ENCODE measurements at places on chromosomes 12 and 14.

DNA sequence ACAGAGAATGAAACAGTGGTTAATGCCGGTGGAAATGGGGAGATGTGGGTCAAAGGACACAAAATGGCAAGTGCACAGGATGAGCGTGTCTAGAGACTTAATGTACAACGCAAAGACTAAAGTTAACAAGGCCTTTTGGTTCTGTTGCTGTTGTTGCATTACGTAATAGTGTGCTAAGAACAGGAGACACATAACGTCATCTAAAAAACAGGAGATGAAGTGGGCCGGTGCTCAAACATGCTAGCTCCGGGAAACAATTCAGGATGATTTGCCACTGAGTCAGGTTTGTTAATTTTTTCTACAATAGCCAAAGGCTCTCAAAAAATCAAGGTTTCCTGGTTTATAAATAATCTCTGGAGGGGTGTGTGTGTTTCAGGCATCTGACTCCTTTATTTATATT lies 55.5 kb downstream of the ETV6 start:
- H3K4me1 ChIP-seq = peaks cover 32% of the 10 kb centered on the region
- DNase-seq = no peak
- H3K36me3 ChIP-seq = peaks cover 14% of the 10 kb centered on the region
- no peak overlapping the region for H3K4me3 ChIP-seq

GRCh38 chr14:22221508-22221907 lies 367.5 kb downstream of the DAD1 start:
- H3K4me3 ChIP-seq = no peak overlapping the region
- peaks cover 15% of the 10 kb centered on the region for H3K27me3 ChIP-seq
- H3K36me3 ChIP-seq = no peaks in the 10 kb centered on the region
- peaks cover 19% of the 10 kb centered on the region for H3K4me1 ChIP-seq
- DNase-seq = no peak

GRCh38 chr12:66531766-66532165 lies 147.1 kb downstream of the GRIP1 start:
- H3K27me3 ChIP-seq = no peaks in the 10 kb centered on the region
- H3K27ac ChIP-seq = no peak overlapping the region
- H3K4me3 ChIP-seq = no peak overlapping the region
- DNase-seq = no peak
- no peaks in the 10 kb centered on the region for H3K4me1 ChIP-seq
- H3K36me3 ChIP-seq = no peaks in the 10 kb centered on the region

- DNase-seq = no peak
- H3K27me3 ChIP-seq = no peaks in the 10 kb centered on the region
- H3K4me3 ChIP-seq = no peak overlapping the region
- peak overlapping the region; percentile 15 for H3K27ac ChIP-seq
These were observed 14.4 kb downstream of the SPTLC2 start for GRCh38 chr14:77601846-77602619.

- no peak overlapping the region for H3K27ac ChIP-seq
- H3K27me3 ChIP-seq = no peaks in the 10 kb centered on the region
- no peaks in the 10 kb centered on the region for H3K36me3 ChIP-seq
- no peaks in the 10 kb centered on the region for H3K4me1 ChIP-seq
These were observed 99.0 kb upstream of the PKP2 start for GRCh38 chr12:32995623-32996022.

GRCh38 chr14:73476451-73476931 lies 14.2 kb upstream of the RIOX1 start:
- H3K4me3 ChIP-seq = no peak overlapping the region
- H3K4me1 ChIP-seq = peaks cover 7% of the 10 kb centered on the region
- H3K27me3 ChIP-seq = no peaks in the 10 kb centered on the region
- DNase-seq = no peak
- no peak overlapping the region for H3K27ac ChIP-seq

DNA sequence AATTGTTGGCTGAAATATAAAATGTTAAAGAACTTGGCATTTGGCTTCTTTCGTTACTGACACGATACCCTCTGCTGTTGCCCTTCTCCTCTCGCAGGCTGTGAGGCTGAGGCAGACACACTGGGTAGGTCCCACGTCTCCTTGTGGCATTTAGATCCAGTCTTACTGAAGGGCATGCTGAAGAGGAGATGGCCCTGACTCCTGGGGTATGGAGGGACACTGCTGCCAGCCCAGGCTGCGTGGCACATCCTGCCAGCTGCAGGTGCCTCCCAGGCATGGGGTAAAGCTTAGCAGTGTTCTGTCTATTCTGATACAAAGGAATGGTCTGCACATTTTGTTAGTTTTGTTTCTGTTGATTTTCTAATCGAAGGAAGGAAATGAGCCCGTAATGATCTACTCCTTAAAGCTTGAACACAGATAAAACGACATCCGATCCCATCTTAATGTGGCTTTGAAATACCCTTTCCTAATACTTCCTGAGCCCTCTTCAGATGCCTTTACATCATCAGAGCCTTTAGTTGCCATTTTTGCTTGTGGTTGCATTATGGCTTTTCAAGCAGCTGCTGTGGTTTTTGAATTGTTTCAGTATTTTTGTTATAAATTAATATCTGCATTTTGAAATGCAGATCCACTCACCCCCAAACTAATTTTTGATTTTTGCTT lies 61.1 kb downstream of the WDR20 start:
- no peak for DNase-seq
- H3K27me3 ChIP-seq = no peaks in the 10 kb centered on the region
- H3K4me3 ChIP-seq = no peak overlapping the region
- no peak overlapping the region for H3K27ac ChIP-seq
- peaks cover 84% of the 10 kb centered on the region for H3K36me3 ChIP-seq

GRCh38 chr12:81039231-81039630 lies 38.6 kb upstream of the ACSS3 start:
- DNase-seq = no peak
- no peaks in the 10 kb centered on the region for H3K36me3 ChIP-seq
- no peaks in the 10 kb centered on the region for H3K27me3 ChIP-seq
- no peak overlapping the region for H3K27ac ChIP-seq

GRCh38 chr12:14773685-14774073 lies 29.6 kb downstream of the WBP11 start:
- H3K36me3 ChIP-seq = peaks cover 28% of the 10 kb centered on the region
- H3K4me3 ChIP-seq = peak overlapping the region; percentile 98
- no peaks in the 10 kb centered on the region for H3K27me3 ChIP-seq
- DNase-seq = peak; percentile 52
- peaks cover 49% of the 10 kb centered on the region for H3K4me1 ChIP-seq

- H3K27me3 ChIP-seq = peaks cover 5% of the 10 kb centered on the region
- no peak for DNase-seq
- H3K4me3 ChIP-seq = no peak overlapping the region
- no peak overlapping the region for H3K27ac ChIP-seq
These were observed 79.8 kb downstream of the PDE6H start for GRCh38 chr12:15052691-15053090.
